ENCODE measurements at places on chromosomes 7 and 10.

GRCh38 chr10:86223256-86223655 lies 143.3 kb downstream of the GRID1 start:
- no peak for DNase-seq

- DNase-seq, result peak; percentile 96
Observed at GRCh38 chr10:73906524-73907447, 4.1 kb upstream of the PLAU start.

- no peak for DNase-seq
Observed at GRCh38 chr10:17005621-17006566, 123.7 kb downstream of the CUBN start.

- no peak for DNase-seq
Observed at GRCh38 chr10:95447685-95448084, 113.5 kb downstream of the SORBS1 start.

DNA sequence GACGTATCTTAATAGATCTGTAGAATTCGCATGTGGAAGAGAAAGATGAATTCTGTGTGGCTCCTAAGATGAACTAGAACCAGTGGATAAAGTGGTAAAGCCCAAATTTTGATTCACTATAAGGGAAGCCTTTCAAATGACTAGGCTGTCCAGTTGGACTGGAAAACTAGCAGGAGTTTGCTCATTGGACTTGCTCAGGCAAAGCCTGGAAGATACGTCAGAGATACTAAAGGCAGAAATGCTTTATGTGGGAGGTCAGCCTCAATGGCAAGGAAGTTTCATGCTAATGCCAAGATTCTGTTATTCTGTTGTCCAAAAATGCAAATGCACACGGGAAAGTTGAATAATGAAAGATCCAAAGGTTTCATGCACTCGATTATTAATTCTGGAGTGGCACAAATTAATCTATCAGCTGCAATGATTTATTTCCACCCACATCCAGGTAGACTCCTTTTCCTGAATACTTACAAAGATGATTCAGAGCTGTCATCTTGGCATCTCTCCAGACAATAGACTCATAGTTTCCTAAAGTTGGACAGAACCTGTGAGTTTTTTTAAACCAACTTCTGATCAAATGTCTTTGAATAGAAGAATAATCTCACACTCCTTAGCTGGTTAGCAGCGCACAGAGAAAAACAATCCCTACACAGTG lies 20.5 kb upstream of the PPP1R3C start:
- no peak for DNase-seq

- DNase-seq, result no peak
Observed at GRCh38 chr10:71250405-71250804, 38.0 kb downstream of the UNC5B start.

GRCh38 chr7:34315032-34315431 lies 343.0 kb upstream of the NPSR1 start:
- no peak for DNase-seq

DNA sequence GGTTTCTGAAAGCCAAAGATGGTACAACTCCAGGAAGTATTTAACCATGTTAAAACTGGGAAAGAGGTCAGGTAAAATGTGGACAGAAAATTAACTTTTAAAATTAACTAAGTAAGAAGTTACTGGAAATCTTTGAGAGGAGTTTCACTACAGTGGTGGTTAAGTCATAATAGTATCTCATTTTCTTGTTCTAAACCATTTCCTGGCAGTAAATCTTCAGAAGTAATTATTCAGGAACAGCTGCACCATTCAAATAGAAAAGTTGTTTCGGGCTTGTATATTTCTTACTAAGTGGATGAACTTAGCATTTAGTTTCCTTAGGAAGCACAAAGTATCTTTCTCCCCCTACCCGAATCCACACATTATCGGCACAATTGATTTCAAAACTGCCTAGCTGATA lies 27.1 kb downstream of the COPG2 start:
- no peak for DNase-seq

DNA sequence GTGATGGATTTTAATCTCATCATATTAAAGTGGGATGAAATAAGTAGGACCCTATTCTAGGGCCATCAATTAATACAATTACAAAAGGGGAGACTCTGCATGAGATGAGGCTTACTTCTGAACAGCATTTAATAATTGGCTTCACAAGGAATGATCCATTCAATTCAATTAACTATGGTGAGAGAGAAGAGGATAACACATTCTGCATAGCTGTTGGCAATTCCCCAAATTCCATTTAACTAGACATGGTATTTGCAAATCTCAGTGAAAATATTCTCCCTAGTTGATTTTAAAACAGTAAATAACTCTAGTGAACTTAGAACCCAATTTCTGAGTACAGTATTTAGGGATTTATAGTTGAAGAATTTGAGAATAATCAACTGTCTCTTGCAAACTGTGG lies 145.3 kb downstream of the NOC3L start:
- DNase-seq, result no peak

DNA sequence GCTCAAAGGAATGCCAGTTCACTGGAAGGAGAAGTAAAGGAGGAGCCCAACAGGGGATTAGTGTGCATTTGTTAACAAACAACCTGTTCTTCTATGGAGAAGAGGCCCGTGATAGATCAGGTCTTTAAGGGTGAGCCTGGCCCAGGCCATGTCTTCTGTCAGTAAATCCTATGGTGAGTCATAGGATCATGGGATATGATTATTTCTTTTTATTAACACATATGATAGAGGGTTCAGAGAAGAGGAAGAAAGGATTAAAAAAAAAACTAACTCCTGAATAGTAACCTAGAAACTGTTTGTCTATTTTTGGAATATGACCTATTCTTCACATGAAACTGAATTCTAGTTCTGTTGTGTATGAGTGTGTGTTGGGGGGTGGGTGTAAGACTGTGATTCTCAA lies 70.4 kb downstream of the GPR158 start:
- no peak for DNase-seq

- DNase-seq, result no peak
Observed at GRCh38 chr7:74231232-74231590, 21.4 kb downstream of the LAT2 start.

DNA sequence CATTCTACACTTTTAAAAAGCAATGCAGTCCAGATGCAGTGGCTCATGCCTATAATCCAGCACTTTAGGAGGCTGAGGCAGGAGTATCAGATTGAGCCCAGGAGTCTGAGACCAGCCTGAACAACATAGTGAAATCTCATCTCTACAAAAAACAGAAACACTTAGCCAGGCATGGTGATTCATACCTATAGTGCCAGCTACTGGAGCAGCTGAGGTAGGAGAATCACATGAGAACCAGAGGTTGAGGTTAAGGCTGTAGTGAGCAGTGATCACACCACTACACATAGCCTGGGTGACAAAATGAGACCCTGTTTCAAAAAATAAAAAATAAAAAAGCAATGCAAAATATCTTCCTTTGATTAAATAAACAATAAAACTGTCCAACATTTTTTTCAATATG lies 205.2 kb downstream of the GRM8 start:
- no peak for DNase-seq

- DNase-seq, result no peak
Observed at GRCh38 chr10:35495521-35496119, 109.5 kb upstream of the GJD4 start.

- no peak for DNase-seq
Observed at GRCh38 chr10:132264306-132264950, 43.3 kb downstream of the STK32C start.

DNA sequence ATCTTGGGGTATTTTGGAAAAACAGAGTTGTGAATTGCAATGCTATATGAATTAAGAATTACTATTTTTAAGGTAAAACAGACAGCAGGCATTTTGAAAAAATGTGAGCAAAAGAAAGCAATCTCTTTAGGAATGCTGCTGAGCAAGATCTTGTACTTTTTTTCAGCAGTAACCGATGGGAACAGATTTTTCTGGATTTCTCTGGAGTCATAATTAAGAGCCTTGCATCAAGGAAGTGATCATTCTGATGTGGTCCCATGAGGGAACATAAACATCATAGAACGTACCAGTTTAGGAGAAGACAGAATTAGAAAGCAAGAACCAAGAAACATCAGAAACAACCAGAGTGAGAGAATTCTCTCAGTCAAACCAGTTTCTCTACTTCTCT lies 157.0 kb upstream of the AGR3 start:
- no peak for DNase-seq
